Activated CD4-positive, alpha-beta T cell treated with anti-CD3 and anti-CD28 coated beads, Interleukin-2, amount 50 U/mL, for 1 hour (primary cell): ENCODE measurements at places on chromosomes 5 and 9.

DNA sequence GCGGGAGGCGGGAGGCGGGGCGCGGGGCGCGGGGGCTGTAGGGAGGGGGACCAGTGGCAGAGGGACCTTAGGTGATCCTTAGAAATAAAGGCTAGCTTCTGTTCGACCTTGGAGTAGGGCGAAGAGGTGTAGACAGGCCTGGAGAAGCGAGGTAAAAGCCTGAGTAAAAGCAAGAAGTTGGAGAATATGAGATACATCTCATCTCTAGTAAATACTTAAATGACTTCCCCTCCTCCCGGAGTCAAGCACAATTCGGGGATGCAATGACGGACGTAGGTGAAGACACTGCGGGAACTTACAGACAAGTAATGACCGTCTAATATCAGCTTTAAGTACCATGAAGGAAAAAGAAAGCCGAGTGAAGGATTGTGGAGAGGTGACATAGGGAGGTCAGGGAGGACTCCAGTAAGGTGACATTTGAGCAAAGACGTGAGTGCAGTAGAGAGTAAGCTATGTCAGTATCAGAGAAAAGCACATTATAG lies 466 bp downstream of the SMC2 start:
- DNase-seq: no peak

- no peak for DNase-seq
These were observed 70.1 kb downstream of the PIP5K1B start for GRCh38 chr9:68775003-68775730.

DNA sequence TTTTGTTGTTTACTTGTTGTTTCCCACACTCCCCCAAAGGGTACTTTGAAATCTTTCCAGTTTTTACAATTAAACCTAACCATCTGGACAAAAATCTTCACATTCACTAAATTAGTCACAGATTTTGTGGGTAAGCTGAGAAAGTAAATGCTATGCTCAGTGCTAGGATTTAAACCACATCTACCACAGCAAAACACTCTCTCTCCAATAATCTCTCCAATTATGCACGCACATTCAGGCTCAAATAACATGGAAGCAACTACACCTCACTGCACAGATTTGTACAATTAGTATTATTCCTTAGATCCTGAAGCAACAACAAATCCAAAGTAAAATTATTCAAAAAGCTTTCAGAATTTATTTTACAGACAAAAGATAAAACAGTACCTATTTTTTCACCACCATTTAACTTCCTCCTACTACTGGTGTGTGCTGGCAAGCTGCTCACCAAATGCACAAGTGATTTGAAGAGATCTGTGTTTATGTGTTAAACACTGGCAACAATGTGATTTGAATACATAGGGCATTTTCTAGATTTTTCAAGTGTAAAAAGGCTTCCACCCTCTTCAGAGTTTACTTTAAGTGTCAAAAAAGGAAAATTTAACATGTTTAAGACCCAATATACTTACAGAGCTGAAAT lies 16.6 kb downstream of the ZNF608 start:
- DNase-seq: no peak

- no peak for DNase-seq
These were observed 58.8 kb downstream of the SYK start for GRCh38 chr9:90860382-90860781.

DNA sequence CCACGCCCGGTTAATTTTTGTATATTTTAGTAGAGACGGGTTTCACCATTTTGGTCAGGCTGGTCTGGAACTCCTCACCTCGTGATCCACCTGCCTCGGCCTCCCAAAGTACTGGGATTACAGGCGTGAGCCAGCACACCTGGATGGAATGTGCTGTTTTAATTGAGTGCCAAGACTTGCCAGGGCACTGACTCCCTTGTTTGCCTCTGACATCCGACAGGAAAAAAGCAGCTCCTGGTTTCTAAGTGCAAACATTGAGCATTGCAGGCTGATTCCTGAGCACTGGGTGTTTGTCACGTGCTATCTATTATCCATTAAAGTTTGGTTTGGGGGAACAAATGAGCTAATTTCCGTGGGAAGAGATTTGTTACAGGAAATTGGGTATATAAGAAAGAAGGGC lies 70.6 kb upstream of the CKMT2 start:
- no peak for DNase-seq

DNA sequence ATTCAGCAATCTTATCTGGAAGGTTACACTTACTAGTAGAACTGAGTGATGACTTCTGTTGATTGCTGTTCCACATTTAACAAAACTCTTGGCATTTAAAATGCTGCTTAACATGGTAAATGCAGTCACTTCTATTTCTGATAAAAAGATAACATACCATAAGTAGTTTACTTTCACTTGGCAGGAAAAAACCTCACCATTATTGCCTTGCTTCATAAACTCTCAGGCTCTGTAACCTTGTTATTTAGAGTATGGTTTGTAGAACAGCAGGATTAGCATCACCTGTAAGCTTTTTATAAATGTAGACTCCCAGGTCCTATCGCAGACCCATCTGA lies 55.5 kb downstream of the AUH start:
- DNase-seq: no peak

DNA sequence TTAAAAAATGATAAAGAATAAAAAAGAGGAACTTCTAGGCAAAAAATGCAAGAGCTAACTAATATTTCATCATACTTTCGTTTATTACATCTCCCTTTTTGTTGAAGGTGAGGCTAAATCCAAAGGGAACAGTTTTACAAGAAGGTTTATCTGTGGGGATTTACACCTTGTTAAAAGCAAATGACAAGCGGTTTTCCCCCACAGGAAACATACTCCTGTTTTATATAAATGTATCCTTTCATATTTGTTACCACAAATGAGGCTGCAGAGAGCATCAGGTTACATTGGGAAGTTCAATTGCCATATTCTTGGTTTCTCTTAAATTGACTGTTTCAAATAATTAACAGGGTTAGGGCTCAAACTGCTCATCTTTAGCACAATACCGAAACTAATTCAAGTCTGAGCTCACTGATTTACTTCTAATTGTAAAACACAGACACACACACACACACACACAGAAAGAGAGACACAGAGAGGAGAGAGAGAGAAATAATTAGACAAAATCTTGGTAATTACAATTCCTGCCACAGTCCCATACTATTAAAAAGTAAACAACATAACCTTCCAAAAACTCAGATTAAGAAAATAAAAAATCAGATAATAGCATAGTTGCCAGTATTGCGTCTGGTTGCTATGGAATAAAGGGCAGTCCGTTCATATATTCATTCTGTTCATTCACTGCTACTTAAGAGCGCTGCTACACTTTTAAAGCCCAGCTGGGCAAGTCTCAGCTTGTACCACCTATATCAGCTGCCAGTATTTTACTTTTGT lies 17.1 kb downstream of the RFX3 start:
- no peak for DNase-seq

DNA sequence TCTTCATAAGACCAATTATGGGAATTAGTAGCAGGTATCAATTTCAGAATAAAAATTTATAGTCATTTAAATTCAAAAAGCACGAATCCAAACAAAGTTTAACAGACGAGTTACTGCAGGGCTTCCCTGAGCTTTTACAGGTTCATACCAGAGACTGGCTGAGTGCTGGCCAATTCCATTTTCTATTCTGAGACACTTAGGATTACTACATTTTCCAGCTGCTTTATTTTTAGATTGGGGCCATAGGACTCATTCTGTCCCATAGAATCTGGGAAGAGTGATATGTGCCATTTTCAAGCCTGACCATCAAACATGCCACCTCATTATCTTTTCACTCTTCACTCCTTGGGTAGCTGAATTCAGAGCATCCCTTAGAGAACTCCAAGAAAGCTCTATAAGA lies 410.7 kb downstream of the DNAH5 start:
- DNase-seq: no peak

- no peak for DNase-seq
These were observed 176.3 kb downstream of the MAN2A1 start for GRCh38 chr5:109866051-109866450.

DNA sequence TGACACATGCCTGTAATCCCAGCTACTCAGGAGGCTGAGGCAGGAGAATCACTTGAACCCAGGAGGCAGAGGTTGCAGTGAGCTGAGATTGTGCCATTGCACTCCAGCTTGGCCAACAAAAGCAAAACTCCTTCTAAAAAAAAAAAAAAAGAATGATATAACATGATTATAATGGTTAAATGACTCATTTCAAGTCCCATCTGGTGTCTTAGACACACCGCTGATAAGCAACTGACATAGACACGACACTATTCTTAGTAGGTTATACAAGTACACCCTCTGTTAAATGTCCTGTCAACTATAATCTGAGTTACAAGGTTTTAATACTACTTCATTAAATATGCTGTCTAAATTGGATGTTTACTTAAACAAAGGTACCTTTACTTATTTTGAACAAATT lies 405.3 kb upstream of the CLINT1 start:
- no peak for DNase-seq

- no peak for DNase-seq
These were observed 55.2 kb downstream of the IRX2 start for GRCh38 chr5:2696156-2696807.

DNA sequence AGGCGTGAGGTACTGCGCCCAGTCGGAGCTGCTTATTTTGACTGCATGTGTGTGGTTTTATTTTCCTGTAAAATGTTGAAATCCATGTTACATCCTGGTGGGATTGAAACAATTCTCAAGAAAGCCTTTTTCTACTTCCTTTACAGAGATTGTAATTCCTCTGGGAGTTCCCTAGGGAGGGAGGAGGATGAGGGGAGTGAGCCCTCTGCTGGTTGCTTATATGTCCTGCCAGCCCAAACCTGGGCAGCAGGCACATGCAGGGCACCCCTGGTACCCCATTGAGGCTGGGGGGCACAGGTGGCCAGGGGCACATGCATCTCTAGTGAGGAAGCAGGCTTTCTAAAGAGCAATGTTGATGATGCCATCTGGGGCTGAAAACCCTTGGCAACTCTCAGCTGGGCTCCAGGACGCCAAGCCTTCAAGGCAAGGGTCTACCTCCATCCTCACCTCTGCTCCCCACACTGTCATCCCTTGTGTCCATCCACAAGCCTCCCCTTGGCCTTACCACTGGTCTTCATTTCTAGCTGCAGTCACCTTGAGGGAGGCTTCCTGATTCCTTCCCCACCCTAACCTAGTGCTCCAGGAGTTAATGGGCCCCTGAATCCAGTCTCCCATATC lies 84.7 kb upstream of the TNFSF8 start:
- no peak for DNase-seq

DNA sequence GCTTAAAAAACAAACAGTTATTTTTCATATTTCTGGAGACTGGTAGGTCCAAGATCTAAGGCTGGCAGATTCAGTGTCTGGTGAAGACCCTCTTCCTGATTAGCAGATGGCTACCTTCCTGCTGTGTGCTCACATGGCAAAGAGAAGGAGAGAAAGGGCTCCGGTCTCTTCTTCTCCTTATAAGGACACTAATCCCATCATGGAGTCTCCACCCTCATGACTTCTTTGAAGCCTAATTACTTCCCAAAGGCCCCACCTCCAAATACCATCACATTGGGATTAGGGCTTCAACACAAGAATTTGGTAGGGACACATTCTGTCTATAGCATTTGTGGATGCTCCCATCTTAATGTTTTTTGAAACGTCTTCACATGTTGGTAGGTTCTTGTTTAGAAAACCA lies 391.1 kb downstream of the TMEM161B start:
- DNase-seq: no peak
